ENCODE measurements at places on chromosomes 11 and 22. TPM values are rescaled to one million over a fixed set of nuclear protein-coding genes. Genes with fewer than 3 reads are reported as not detected.

GSTT2B gene
- 6.0 TPM for total RNA-seq

ESAM gene
- 490 TPM for total RNA-seq

MMP8 gene
- not detected for total RNA-seq

C22orf31 gene
- not detected for total RNA-seq

DNA sequence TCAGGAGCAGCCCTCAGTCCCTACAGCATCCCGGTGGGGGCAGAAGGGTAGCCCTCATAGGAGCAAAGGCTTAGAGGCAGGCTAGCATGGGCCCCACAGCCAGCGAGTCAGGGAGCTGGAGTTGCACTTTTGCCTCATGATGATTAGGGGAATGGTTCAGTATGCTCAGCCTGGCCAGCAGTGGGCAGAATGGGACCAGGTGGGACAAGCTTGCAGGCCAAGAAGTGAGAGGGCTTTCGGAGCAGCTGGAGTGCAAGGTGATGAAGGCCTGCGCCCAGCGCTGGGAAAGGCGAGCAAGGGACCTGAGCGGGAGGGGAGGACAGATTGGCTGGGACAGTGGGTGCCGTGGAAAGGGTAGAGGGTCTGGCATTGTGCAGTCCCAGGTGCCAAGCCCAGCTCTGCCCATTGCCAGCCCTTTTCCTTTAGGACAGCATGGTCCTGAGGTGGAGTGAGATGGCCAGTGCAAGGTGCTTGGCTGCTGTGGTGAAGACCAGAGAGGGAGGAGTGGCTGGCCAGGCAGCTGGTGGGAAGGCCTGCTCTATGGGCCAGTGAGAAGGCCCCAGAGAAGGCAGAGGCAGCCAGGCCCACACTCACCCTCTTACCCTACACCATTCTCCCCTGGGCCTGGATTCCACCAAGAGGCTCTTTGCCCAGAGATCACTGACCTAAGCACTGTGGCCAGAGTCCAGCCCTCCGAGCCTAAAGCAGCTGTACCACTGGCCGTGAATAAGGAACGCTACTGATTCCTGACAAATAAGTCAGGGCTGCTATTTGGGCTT lies 47.9 kb upstream of the SUSD2 start:
- peaks cover 6% of the 10 kb centered on the region for H3K27me3 ChIP-seq
- no peak overlapping the region for H3K4me3 ChIP-seq
- no peaks in the 10 kb centered on the region for H3K4me1 ChIP-seq
- peaks cover 12% of the 10 kb centered on the region for H3K36me3 ChIP-seq
- no peak overlapping the region for H3K27ac ChIP-seq
- no peak for DNase-seq

Measured in endothelial cell (in vitro differentiated cells).